GM12892 (cell line): ENCODE measurements at places on chromosomes 16 and 17.

- DNase-seq = no peak
Measured at GRCh38 chr16:4241258-4241927, 487 bp downstream of the SRL start.

GRCh38 chr16:31268891-31269290 is 9.1 kb downstream of the ITGAM start:
- no peak for DNase-seq

DNA sequence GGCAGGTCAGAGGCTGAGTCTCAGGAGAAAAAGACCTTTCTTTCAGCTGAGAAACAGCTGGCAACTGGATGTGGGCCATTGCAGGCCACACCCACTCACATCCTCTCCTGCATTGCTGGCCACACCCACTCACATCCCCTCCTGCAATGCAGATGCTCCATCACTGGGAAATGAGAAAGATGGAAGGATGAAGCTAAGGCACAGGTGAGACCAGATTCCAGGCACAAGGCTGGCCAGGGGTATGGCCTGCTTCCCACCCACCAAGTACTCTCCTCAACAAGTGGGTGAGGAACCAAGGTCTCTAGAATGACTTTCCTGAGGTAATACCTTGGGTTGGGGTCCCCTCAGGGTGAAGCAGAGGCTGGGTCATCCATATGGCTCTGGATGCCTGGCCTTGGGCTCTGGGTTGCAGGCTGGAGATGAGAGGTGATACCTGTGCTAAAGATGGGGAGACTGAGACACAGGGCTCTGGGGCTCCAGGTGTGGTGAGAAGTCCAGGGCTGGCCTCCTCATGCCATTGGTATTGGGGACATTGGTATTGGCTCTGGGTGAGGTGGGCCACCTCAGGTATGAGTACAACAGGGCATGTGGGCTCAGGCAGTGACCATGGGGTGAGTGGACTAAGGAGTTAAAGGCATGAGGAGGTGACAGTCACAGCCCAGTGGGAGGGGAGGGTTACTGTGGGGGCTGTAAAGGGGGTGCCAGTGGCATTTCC is 1726.8 kb downstream of the TP53TG3F start:
- DNase-seq = no peak

GRCh38 chr16:88755745-88756443 is 29.1 kb downstream of the PIEZO1 start:
- DNase-seq = no peak

DNA sequence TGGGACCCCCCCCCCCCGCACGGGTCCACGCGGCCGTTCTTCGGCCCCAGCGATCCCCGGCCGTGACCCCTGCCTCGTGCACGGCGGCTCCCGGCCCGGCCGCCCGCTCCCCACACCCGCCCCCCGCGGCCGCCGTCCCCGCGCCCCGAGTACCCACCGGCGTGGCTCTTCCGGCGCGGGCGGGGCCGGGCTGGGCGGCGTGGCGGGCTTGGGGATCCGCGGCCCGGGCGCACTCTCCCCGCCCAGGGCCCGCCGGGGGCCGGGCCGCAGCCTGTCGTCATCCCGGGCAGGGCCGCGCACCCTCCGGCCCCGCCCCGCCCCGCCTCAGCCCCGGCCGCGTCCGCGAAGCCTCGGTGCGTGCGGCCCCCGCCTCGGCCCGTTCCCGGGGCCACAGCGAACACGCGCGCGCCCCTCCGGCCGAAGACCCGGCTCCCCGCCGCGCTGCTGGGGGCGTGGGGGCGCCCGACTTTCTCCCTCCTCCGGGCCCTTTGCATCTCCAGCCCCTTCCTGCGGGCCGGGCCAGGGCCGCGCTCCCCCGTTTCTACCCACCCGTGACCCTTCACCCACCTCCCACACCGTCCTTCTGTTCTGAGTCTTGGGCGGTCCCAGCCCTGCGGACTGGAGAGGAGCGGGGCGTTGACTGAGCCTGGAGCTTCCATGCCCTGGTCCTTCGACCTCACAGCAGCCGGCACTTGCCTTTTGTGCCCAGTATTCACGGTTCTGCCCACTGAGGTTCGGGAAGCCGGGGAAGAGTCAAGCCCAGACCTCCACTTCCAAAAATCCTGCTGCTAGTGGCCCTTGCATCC is 840 bp downstream of the MYO1C start:
- DNase-seq = peak; percentile 97

DNA sequence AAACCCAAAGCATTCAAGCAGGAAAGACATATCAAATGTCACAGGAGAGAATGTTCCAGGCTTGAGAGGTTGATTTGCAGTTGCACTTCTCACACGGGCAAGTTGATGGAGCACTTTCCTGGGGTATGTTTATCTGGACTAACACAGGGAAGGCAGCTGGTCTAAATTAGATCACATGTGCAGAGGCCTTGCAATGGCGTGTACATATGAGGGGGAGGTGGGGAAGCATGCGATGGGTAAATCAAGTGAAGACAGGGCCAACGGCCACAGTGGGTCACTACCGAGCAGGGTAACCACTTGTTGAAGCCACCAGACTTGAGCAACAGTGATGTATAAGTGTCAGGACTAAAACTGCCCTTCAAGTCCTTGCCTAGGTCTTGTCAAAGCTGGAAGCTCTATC is 156.6 kb upstream of the MAF start:
- DNase-seq = no peak

GRCh38 chr16:19746561-19746960 is 28.5 kb downstream of the IQCK start:
- no peak for DNase-seq

DNA sequence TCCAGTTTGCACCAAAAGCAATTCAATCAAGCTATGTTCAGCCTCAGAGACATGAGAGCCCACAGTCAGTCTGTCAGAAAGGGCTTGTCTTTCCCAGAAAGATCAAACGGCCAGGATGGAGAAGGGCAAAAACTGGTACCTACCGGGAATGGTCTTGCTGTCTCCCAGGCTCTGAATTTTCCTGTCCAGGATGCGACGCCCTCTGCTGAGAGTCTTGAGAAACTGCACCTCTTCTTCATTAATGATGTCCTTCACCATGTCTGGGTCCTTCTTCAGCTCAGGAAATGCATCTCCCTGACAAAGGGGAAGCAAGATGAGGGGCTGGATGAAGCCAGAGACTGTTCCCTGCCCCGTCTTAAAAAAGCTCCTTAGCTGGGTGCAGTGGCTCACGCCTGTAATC is 15.8 kb upstream of the EXOSC6 start:
- no peak for DNase-seq

DNA sequence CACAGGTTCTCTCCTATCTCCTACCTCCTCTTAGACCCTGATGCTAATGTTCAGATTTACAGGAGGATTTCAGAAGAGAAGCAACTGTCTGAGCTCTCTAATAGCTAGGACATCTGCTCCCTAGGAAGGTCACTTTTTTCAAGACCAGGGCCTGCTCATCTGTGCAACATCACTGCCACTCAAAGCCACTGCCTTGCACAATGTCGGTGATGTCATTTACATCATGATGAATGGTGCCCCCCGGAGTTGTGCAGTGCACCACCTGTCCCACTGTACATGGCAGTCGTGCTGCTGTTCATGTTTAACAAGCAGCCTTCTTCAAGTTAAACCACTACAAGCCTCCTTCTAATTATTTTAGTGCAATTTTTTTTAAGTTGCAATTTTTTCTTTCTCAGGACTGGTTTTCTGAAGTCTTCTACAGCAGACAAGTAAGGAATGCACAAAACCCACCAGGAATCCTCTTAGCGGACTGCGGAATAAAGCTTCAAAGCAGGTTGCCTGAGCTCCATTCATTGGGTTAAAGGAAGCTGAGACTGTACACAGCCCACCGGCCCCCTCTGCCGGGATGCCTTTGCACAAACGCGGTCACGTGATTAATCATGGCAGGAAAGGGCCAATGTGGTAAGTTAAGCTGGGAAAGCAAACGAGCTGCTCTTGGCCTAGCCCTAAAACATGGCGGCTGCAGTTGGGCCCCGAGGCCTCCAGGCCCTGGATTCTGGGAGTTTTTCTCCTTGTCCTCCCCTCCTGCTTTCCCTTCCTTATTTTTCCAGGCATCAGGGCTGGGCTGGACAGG is 74.1 kb downstream of the MYH11 start:
- no peak for DNase-seq

- no peak for DNase-seq
Measured at GRCh38 chr17:364766-365165, 12.2 kb upstream of the RPH3AL start.

GRCh38 chr16:50692999-50693781 is at the start of gene NOD2:
TSS of gene NOD2 (plus strand) at chr16:50693606. CDS start at chr16:50699496, 5,890 bp downstream.
- DNase-seq = peak; percentile 71

DNA sequence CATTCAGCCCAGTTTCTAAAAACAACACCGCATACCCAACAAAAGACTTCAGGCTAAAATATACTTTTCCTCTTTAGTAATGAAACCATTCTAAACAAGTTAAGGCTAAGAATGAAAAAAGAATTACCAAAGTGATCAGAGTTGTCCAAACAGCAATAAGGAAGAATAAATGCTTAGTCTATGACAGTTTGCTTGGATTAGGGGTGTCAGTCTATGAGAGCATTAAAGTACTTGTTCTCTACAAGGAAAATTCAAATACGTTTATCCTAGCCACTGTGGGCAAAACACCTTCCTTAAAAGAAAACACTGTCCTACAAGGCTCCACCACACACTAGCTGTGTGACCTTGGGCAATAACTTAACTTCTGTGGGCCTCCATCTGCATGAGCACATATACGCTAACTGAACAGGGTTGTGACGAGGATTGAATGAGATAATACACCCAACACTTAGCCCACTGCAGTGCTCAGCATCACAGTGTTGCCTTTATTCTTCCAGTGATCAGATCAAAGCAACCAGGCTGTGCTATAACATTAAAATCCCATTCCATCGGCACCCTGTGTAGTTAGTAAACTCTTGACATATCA is 53.6 kb downstream of the TEX2 start:
- DNase-seq = no peak

GRCh38 chr17:79667746-79668145 is 56.9 kb upstream of the RBFOX3 start:
- no peak for DNase-seq

DNA sequence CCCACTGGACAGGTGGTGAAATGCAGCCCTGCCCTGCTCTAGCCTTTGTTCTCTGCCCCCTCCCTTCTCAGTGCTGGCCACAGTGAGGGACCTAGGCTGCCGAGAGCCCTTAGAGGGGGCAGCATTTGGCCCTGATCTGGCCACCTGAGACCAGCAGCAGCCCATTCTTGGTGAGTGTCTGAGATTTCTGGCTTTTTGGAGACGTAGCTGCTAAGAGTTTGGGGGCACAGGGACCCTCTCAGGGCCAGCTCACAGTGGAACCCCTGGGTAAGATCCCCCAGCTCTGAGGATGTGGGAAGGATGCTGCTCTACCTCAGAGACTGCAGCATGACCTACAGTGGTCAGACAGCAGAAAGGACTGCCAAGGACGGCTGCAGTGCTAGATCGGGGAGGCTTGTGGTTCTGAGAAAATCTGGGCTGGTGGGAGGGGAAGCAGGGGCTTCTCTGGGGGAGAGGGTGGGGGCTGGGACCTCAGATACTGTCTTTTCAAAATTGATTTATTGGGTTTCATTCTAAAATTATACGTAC is 13.3 kb downstream of the GRB7 start:
- no peak for DNase-seq

- DNase-seq = no peak
Measured at GRCh38 chr17:15194859-15195277, 70.3 kb downstream of the PMP22 start.

DNA sequence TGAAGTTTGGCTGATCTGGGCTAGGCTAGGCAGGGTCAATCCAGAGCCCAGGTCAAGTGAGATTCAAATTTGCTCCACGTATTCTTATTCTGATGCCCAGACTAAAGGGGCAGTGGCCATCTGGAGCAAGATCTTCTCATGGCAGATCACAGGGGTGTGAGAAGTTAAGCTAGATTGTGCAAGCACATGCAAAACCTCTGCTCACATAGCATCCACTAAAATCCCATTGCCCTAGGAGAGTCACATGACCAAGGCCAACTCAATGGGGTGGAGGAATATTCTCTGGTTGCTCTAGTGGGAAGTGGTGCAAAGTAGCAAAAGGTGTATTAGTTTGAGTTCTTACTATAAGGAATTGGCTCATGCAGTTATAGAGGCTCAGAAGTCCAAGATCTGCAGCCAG is 318.4 kb upstream of the ASIC2 start:
- no peak for DNase-seq

- no peak for DNase-seq
Measured at GRCh38 chr16:86664522-86665318, 86.4 kb downstream of the FOXL1 start.

DNA sequence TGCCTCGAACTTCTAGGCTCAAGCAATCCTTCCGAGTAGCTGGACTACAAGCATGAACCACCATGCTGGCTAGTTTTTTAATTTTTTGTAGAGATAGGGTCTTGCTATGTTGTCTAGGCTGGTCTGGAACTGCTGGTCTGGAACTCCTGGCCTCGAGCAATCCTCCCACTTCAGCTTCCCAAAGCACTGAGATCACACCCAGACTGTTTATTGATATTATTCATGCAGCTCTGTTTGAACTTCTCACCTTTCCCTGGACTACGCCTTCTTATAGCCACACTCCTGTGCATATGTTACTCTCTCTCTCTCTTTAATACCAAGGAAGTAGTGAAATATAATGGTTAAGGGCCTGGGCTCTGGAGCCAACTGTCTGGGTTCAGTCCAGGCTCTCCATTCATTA is 4.6 kb downstream of the COG7 start:
- DNase-seq = no peak

DNA sequence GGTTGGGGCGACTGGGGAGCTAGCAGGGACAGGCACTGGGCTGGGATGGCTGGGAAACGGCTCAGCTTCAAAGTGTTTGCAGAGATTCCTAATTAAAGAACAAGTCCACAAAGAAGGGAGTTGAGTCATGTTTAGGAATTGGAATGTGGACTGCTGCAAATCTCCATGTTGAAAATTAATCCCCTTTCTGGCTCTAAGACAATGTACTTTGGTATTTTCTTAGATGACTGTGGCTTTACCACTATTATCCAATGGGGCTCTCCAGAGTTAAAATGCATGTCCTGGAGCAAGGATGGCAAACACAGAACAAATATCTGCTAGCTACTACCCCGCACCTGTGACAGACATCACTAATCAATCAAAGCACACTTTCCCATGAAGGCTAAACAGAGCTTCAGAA is 22.2 kb upstream of the WSCD1 start:
- DNase-seq = no peak
